Diencephalon (tissue), 1 donor: ENCODE measurements at places on chromosomes 4 and X. TPM values are rescaled to one million over a fixed set of nuclear protein-coding genes. Genes with fewer than 3 reads are reported as not detected.

Gene MTMR8
- 7.2 TPM for total RNA-seq

Gene SGCB
- 82.6 TPM for total RNA-seq

Gene AFP
- total RNA-seq, result not detected

Gene OTC
- total RNA-seq, result 0.23 TPM

Gene TRO
- total RNA-seq, result 126 TPM
